Left renal pelvis (tissue), 4 donors: ENCODE measurements at places on chromosomes 4 and X. TPM values are rescaled to one million over a fixed set of nuclear protein-coding genes. Genes with fewer than 3 reads are reported as not detected.
A peak's percentile ranks its signal among the peaks of the same experiment; 100 is the strongest.

DNA sequence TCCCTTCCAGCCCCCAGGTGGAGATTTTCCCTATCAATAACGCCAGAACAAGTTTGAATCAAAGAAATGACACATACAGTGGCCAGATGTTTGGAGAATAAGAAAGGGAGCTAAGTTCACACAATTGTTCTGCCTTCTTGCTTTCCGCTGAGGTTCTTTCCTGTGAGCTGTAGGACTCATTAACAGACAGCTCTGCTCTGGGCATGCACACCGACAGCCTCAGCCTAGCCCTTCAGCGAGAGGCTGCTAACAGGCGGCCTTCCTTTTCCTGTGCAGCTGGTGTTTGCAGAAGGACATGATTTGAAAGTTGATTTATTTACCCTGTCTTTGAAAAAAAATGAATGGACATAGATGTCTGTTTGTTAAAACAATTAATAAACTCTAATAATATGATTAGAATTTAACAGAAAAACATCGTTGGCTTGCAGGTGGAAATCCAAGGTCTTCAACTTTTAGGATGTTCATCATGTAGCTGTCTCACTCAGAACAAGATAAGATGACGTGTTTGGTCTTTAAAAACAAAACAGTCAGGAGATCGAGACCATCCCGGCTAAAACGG, 183.3 kb downstream of the KDR start:
- DNase-seq = no peak

DNA sequence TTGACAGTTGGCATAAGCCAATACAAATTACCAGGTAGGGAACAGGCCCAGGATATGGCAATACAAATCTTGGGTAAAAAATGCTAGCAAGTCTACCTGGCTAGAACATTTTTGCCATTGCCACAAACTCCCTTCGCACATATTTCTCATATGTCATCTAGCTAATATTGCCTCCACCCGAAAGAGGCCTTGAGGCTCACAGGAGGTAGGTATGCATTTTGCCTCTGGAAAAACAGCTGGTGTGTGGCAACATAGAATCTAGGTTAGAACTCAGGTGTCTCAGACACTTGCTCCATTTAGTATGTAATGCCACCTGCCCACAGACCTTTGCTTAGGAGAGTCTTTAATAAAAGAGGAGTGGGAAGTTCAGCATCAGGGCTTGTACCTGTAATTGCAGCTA, 16.3 kb upstream of the RAPGEF2 start:
- DNase-seq = no peak

The SYP gene
- 3.9 TPM for polyA plus RNA-seq

The EXOC1L gene
- 0.15 TPM for polyA plus RNA-seq

GRCh38 chr4:124711471-124712371, 811 bp downstream of the ANKRD50 start:
- peak; percentile 51 for DNase-seq

The MAGEC3 gene
- polyA plus RNA-seq = 0.14 TPM

DNA sequence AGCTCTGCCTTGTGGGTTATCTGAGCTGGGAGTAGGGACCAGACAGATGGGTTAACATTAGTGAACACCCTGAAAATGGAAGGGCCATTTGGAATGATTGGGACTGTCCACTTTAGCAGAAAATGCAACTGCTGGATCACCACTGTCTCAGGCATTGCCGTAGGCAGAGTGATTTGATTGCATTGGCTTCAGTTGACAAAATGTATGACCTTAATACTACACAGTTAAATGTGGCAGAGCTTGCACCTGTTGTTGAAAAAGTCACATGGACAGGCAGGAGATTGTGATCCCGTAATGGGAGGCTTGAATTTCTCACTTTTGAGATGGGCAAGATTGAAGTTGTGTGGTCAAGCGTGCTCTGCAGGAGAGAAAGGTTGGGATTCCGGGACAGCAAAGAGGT, 166.5 kb upstream of the PUDP start:
- DNase-seq = no peak

The ZMAT1 gene
- 41.3 TPM for polyA plus RNA-seq

DNA sequence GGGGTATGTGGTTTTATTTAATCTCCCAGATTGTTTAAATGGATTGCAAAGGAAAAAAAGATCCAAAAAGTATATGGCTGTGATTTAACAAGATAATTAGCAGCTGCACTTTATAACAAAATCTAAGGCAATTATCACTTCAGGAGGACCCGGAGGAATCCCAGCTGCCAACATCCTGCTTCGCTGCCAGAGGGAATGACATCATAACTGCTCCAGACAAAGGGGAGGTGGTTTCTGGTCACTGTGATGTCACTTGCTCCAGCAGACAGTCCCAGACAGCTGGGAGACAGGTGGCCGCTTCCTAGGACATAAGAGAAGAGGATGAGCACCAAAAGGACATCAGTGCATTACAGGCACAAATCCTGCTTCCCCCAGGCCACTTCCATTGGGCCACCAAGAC, 371.0 kb downstream of the BCOR start:
- no peak for DNase-seq

The GLRA3 gene
- polyA plus RNA-seq = 0.11 TPM

DNA sequence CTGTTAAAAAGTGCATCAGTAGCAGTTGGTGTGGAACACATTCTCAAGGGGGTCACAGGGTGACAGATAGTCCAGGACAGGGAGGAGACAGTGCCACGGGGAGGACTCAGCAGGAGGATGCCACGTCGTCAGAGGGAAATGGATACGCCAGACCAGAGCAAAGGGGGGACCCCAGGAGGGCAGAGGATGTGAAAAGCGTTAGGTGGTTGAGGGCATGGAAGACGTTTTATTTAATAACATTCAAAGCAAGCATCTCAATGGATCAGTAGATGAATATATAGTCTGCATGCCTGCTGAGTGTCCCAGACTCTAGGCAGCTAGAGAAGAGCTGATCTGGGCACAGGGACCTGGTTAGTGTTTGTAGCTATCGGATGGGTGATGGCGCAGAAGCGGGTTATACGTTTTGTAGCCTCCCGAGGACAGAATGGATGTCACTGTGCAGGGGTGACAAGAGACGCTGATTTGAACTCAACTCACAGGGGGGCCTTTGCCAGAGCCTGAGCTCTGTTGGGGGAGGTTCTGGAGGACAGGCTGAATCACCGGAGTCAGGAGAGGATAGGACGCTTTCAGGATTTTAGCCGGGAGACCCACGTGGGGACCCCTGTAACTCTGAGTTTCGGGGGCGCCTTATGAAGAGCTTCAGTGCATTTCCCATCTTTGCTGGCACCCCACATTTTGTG, 81.3 kb downstream of the STOX2 start:
- DNase-seq = no peak

The PAK3 gene
- 7.6 TPM for polyA plus RNA-seq

GRCh38 chr4:3708611-3709010, 57.6 kb upstream of the ADRA2C start:
- no peak for DNase-seq

The H2BW2 gene
- polyA plus RNA-seq = 0.78 TPM

DNA sequence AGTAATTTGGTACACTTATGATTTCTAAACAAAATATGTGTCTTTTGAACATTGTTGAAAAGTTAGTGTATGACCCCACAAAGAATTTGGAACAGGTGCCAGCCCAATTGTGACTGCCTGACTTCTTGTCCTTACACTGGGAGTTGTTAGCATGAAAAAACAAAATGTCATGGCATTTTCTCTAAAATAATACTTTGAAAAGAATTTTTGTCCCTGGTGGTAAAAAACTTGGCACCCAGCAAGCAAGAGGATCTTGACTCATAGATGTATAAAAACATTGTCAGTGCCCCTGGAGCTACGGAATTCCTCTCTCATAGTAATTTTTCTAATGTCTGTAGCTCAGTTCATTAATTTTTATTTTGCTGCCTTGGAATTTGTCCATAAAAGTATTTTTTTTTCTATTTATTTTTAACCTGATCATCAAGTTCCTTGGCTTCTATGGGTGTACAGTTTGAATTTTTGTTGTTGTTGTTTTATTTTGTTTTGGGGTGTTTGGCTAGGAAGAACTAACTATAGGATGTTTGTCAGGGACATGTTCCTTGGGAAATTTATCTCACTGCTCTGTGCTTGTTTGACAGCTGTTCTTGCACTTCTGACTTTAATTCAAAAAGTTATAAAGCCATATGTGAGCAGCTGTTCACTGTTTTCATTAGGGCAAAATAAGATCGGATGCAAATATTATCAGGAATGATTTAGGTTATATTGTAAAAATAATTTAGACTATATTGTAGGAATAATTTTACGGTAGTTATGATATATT, 95.4 kb upstream of the NUDT6 start:
- DNase-seq = no peak

The CDKL2 gene
- 0.68 TPM for polyA plus RNA-seq

The TMSB15A gene
- polyA plus RNA-seq = 56.7 TPM

- DNase-seq = no peak
These were observed 54.9 kb downstream of the PHOX2B start for GRCh38 chr4:41693629-41694028.

DNA sequence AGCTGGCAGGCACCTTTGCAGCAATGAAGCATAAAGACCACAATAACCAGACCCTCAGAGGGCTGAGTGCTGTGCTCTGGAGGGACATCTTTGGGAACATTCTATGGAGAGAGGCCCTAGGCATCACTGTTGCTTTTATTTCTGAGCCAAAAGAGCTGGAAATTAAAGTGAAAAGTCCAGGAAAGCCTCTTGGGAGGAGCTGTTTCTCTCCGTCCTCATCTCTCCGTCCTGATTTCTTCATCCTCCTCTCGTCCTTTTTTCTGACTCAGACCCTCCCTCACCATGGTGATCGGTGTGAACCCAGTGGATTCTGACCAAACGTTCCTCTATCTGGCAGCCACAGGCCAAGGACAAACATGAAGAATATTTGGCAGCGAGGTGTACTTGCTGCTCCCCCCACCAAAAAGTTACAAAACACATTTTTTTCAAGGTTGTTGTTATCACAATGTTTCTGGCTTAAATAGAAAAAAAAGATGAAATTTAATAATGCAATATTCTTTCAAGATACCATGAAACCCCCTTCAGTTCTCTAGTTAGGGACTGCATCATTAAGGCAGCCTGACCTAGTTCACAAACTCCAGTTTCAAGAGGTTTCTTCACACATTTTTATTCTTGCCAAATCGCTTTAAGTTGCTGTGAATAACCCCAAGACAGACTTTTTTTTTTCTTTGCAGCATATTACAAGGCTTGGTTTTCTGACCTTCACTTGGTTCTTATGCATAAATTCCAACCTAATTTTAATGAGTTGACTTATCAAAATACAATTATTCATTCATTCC, 80.2 kb downstream of the SCD5 start:
- no peak for DNase-seq
